ENCODE measurements at places on chromosomes 7 and 10.

DNA sequence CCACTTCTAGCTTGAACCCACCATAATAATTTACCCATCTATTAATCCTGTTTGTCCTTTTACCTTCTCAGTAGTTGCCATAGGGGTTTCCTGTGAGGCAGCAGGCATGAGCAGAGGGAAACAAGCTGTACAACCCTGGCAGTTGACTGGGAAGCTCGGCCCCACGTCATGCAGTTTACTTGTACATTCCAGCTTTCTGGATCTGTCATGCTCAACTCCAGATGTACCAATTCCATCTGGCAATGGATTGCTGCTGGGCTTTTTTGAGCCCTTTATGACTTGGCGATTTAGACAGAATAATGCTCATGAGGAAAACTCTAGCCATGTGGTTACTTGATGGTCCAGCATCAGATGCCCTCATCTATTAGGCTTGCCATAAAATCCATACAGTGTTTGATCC lies 112.5 kb downstream of the GNAI1 start:
- H3K4me3 ChIP-seq, result no peak overlapping the region
- H3K4me1 ChIP-seq, result no peaks in the 10 kb centered on the region
- H3K36me3 ChIP-seq, result no peaks in the 10 kb centered on the region
- H3K27me3 ChIP-seq, result no peaks in the 10 kb centered on the region
- peak; percentile 81 for DNase-seq
- no peak overlapping the region for H3K27ac ChIP-seq

- H3K4me1 ChIP-seq, result no peaks in the 10 kb centered on the region
- H3K27me3 ChIP-seq, result no peaks in the 10 kb centered on the region
- H3K27ac ChIP-seq, result no peak overlapping the region
- DNase-seq, result no peak
- H3K36me3 ChIP-seq, result no peaks in the 10 kb centered on the region
Observed at GRCh38 chr10:57145548-57145947, 784.5 kb upstream of the ZWINT start.

GRCh38 chr7:48052748-48053147 lies 17.4 kb downstream of the C7orf57 start:
- H3K4me3 ChIP-seq, result no peak overlapping the region
- H3K27ac ChIP-seq, result no peak overlapping the region
- peaks cover 2% of the 10 kb centered on the region for H3K4me1 ChIP-seq

GRCh38 chr10:1253523-1254353 lies 197.6 kb downstream of the WDR37 start:
- H3K4me1 ChIP-seq, result peaks cover 2% of the 10 kb centered on the region
- DNase-seq, result no peak
- H3K27me3 ChIP-seq, result no peaks in the 10 kb centered on the region
- H3K27ac ChIP-seq, result no peak overlapping the region
- no peaks in the 10 kb centered on the region for H3K36me3 ChIP-seq

DNA sequence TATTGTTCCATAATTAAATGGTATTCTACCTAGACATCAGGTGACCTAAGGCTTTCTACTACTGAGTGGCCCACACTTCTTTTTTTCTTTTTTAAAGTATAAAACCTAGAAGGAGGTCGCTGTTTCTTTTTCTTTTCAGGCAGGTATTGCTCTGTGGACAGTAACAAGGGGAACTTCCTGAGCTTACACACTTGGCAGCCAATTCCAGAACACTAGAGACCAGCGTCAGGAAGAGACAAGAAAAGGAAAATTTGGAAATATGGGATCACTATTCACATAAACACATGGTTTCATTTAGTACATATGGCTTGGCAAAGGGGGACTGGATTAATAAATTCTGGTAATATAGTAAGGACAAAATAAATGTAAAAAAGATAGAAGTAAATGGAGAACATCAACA lies 141.9 kb downstream of the RSU1 start:
- H3K4me1 ChIP-seq, result no peaks in the 10 kb centered on the region
- H3K27ac ChIP-seq, result no peak overlapping the region
- H3K27me3 ChIP-seq, result no peaks in the 10 kb centered on the region
- peaks cover 18% of the 10 kb centered on the region for H3K36me3 ChIP-seq

- H3K27ac ChIP-seq, result no peak overlapping the region
- H3K4me1 ChIP-seq, result peaks cover 15% of the 10 kb centered on the region
Observed at GRCh38 chr10:12430406-12430982, 81.1 kb downstream of the CAMK1D start.

DNA sequence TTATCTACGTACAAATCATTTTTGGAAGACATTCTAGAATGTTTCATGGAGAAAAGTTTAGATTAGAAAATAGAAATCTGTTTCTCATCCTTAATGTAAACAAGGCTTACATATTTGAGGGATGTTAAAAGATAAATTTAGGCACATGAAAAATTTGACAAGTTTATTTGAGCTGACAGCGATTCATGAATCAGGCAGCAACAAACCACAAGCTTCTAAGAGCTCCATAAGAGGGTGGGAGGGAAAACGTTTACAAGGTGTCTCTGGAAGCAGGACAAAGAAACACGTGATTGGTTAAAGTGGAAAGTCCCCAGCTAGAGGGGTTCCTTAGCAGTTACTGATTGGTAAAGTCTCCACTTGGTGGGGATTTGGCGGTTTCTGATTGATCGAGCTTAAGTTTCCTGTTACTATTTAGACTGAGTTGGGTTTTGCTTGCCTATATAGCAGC lies 228.9 kb upstream of the PITRM1 start:
- peaks cover 11% of the 10 kb centered on the region for H3K4me1 ChIP-seq
- no peaks in the 10 kb centered on the region for H3K36me3 ChIP-seq
- DNase-seq, result peak; percentile 72
- no peak overlapping the region for H3K27ac ChIP-seq
- no peak overlapping the region for H3K4me3 ChIP-seq
- H3K27me3 ChIP-seq, result no peaks in the 10 kb centered on the region

GRCh38 chr7:103664577-103664976 lies 218.6 kb upstream of the SLC26A5 start:
- no peak overlapping the region for H3K4me3 ChIP-seq
- peaks cover 3% of the 10 kb centered on the region for H3K4me1 ChIP-seq
- no peak overlapping the region for H3K27ac ChIP-seq
- no peaks in the 10 kb centered on the region for H3K27me3 ChIP-seq

DNA sequence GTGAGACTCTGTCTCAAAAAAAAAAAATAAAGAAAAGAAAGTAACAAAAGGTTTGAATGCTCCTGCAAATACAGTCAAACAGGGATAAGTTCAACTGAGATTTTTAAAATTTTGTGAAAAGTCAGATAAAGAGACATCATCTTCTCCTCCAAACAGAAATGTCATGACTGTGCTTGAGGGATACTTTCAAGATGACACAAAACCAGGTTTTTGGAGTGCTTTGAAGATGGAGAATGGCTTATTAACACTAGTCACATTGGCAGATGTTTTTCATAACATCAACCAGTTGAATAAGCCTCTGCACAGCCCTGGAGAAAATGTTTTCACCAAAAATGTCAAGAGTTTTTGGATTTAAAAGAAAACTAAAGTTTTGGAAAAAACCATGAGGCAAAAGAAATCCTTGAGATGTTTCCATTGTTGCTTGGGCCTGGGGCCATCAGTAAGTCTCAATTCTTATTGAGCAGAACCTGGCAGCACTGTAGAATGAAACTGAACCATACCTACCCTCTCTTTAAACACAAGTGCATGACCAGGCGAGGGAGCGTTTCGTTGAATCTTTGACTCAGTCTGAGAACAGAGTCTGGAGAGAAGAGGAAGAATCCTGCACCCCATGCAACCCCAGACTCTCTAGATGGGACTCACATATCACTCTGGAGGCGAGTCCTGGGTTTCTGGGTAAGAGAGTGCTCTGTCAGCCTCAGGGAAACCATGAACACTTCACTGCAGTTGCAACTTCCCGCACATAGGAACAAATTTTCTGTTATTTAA lies 37.4 kb upstream of the PRKCQ start:
- H3K4me3 ChIP-seq, result no peak overlapping the region
- H3K27me3 ChIP-seq, result no peaks in the 10 kb centered on the region
- no peaks in the 10 kb centered on the region for H3K36me3 ChIP-seq
- DNase-seq, result no peak
- H3K4me1 ChIP-seq, result no peaks in the 10 kb centered on the region

DNA sequence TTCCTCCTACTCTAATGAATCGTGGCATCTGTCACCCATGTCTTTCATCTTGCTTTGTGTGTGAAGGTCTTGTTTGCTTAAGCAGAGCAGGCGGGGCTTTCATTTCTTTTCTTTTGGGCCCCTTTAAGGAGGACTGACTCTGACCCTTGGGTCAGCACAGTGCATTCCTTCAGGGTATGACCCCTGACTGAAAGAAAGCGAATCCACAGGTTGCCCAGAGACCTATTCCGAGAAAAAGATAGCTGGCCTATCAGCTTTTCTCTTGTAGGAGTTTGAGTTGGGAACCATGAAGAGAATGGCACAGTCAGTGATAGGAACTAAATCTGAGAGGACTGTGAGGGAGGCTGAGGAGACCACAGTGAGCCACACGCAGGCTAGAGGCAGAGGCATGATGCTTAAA lies 193.2 kb upstream of the CDCA7L start:
- peaks cover 5% of the 10 kb centered on the region for H3K27me3 ChIP-seq
- no peak overlapping the region for H3K27ac ChIP-seq

- peak; percentile 42 for DNase-seq
- H3K36me3 ChIP-seq, result no peaks in the 10 kb centered on the region
- no peaks in the 10 kb centered on the region for H3K4me1 ChIP-seq
- H3K4me3 ChIP-seq, result no peak overlapping the region
Observed at GRCh38 chr10:50367732-50368131, 116.4 kb upstream of the ASAH2 start.

All from mesenchymal stem cell (in vitro differentiated cells and primary cell).